ENCODE measurements at places on chromosomes 7 and 10. TPM values are rescaled to one million over a fixed set of nuclear protein-coding genes. Genes with fewer than 3 reads are reported as not detected.

RBM20 gene
- total RNA-seq: 1.7 TPM

TMEM213 gene
- total RNA-seq: not detected

CLDN12 gene
- 1.8 TPM for total RNA-seq

PIP gene
- not detected for total RNA-seq

SCART1 gene
- total RNA-seq: 3.4 TPM

- DNase-seq: no peak
Measured at GRCh38 chr7:117009705-117010361, 56.5 kb downstream of the ST7 start.

GRCh38 chr10:14179251-14179650, 151.5 kb downstream of the FRMD4A start:
- no peak for DNase-seq

DNA sequence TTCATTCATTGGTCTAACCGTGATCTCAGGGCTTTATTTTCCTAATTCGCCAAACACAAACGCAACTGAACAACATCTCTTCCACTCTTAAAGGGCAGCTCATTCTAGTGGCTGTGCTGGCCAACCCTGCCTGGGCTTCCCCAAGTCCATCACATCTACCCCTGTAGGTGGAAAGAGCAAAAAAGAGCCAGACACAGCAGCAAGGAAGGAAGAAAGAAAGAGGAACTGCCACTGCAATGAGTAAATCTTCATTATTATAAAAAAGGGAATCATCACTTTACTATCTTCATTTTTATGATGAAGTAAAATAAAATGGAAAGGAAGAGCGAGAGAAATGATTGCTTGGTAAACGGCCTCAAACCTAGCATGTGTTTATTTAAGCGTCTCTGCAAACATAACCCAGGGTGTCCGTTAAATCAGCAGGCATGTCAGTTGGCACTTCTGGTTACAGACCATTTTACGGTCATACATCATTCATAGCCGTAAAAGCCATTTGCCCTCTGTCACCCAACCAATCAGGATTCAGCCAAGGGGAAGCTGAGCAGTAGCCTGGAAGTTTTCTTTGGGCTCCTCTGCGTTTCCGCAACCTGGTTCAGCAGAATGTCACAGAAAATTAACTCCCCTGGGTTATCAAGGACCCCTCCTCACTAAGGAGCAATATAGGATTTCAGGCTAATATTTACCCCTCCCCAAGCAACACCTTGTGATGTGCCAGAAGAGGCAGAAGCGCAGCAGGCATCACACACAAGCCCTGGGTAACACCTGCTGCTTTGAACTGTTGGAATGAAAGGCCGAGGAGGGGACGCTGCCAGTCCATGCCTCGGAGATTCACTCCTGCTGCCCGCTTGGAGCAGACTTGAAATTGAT, 234.0 kb downstream of the SNX10 start:
- no peak for DNase-seq

- no peak for DNase-seq
Measured at GRCh38 chr10:25565570-25565969, 368.5 kb upstream of the MYO3A start.

DNA sequence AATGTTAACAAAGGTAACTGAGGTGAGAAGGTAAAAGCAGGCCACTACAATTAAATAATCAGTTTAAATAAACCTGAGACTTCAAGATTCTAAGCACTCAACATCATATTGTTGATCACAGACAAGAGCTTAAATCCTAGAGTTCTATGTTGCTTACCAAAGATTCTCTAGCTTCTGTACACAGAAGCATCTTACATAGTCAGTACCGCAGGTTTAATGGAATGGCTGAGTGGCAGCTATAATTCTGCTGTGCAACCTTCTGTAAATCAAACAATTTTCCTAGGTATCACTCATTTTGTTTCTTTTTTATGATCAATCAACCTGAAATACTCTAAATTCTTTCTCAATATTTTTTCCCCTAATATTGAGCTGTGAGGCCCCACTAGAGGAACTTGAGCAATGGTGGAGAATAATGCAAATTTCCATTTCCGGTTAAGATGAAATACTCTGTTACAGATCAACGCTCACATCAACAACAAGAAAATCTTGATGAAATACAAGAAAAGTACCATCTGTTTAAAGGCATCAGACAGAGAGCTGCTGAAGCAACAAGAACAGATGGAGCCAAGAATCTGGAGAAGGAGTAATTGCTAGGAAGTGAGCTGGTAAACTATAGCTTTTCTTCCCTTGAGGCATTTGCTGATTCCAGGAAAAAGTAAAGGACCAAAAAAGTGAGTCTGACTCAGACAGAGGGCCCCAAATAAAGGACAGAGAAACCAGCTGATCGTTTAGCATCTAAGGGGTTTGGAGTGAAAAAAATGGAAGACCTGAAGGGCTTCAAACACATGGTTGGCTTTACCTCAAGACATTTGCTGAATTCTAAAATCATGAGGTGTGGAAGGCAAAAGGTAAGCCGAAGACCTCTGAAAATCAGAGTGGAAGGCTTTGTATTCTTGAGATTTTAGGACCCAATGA, 22.6 kb downstream of the PNPLA8 start:
- no peak for DNase-seq

DNA sequence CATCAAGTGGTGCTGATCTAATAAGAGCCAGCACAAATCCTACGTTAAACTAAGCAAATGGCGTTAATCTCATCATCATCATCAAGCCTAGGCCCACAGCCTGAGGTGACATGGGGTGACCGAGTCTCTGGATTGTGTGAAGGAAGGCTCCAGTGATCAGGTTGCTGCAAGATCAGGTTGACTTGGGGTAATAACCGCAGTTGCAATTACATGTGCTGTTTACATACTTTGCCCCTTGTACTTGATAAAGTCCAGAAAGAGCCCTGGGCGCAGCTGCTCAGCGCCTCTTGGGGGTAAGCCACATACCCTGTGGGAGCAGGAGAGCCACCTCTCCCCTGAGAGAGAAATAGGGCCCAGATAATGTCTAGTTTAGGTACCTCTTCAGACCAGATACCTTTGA, 228.1 kb downstream of the WDR11 start:
- DNase-seq: no peak

- DNase-seq: no peak
Measured at GRCh38 chr7:142442396-142442795, 184.5 kb upstream of the PRSS58 start.

DNA sequence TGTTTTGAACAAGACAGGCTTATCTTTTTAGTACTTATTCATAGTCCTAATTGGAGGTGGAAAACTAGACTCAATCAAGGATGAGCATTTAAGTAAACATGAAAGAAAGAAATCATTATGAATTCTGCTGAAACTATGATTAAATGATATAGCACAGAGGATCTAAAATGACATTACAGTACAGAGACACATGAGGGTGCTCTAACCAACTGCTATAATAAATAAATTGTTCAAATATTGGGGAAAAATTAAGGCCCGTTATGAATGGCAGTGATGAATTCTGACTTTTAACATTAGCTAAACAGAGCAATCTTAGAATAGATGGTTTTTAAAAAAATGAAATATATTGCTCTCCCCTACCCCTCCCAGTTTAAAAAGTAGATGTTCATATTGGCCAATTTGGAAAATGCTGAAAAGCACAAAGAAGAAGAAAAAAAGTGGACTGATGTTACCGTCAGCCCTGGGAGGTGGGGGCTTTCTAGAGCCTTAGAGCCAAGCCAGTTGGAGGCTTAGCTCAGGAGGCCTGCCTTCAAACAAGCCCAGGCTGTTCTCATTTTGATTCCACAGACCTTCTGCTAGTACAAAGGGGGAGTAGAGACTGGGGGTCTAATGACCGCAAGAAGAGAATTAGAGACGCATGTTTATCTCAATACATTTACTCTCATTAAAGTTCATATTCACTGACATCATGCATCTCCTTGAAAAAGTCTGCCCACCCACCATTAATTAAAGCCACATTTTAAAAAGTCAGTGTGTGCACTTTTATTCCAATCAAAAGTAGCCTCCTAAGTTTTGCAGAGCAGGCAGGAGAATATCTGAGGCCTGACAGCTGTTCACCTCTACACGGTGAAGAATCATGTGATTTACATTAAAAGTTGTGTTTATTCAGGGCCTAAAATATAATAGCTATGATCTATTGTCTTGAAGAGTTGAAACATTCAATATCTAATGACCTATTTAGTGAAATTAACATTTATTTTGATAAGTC, 10.0 kb downstream of the WNT2 start:
- no peak for DNase-seq

- no peak for DNase-seq
Measured at GRCh38 chr10:99782447-99783286, at the start of gene ABCC2. ABCC2 (plus strand) TSS chr10:99782640; CDS start chr10:99782845, 205 bp downstream.

Measured in CD8-positive, alpha-beta T cell (primary cell).